ENCODE measurements at places on chromosomes 11 and 22. TPM values are rescaled to one million over a fixed set of nuclear protein-coding genes. Genes with fewer than 3 reads are reported as not detected.

Gene ANO1
- 7.3 TPM for total RNA-seq

Gene MIAT
- total RNA-seq: 1.0 TPM

Gene TMA7B
- total RNA-seq: not detected

- H3K27me3 ChIP-seq: no peaks in the 10 kb centered on the region
- peaks cover 36% of the 10 kb centered on the region for H3K4me1 ChIP-seq
- no peak for DNase-seq
- H3K36me3 ChIP-seq: no peaks in the 10 kb centered on the region
- H3K27ac ChIP-seq: no peak overlapping the region
- no peak overlapping the region for H3K4me3 ChIP-seq
These were observed 16.9 kb downstream of the UPB1 start for GRCh38 chr22:24512043-24512442.

GRCh38 chr22:26486394-26486793 lies 2.7 kb downstream of the SRRD start:
- no peaks in the 10 kb centered on the region for H3K27me3 ChIP-seq
- no peak for DNase-seq
- H3K36me3 ChIP-seq: peaks cover 14% of the 10 kb centered on the region
- H3K4me3 ChIP-seq: no peak overlapping the region

DNA sequence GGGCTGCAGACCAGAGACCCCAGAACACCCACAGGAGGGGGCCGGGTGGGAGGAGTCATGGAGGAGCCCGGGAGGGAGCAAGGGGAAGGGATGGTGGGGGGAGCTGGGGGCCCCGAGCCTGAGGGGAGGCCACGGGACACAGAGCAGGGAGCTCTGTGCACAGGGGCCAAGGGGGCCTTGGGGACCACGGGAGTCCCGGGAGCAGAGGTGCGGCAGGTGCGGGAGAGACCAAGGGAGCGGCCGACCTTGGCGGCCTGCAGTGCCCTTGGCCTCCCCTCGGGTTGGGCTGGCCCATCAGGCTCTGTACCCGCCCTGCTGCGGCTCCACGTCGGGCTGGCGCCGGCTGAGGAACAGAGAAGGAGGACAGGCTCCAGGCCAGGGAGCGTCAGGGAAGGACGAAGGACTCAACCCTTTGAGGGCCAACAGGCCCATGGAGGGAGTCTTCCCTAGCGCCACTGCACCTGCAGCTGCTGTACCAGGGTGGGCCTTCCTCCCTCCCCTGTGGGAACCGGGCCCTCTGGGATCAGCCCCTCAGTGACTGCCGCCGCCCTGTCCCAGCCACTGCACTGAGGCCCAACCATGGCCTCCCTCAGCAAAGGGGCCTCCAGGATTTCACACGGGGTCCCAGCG lies 17.8 kb upstream of the BRSK2 start:
- H3K4me3 ChIP-seq: no peak overlapping the region
- no peak overlapping the region for H3K27ac ChIP-seq
- H3K27me3 ChIP-seq: no peaks in the 10 kb centered on the region
- DNase-seq: no peak
- no peaks in the 10 kb centered on the region for H3K36me3 ChIP-seq
- no peaks in the 10 kb centered on the region for H3K4me1 ChIP-seq

- H3K27ac ChIP-seq: no peak overlapping the region
- no peak for DNase-seq
- H3K27me3 ChIP-seq: no peaks in the 10 kb centered on the region
- no peaks in the 10 kb centered on the region for H3K4me1 ChIP-seq
These were observed 488.3 kb downstream of the INSC start for GRCh38 chr11:15602785-15603567.

DNA sequence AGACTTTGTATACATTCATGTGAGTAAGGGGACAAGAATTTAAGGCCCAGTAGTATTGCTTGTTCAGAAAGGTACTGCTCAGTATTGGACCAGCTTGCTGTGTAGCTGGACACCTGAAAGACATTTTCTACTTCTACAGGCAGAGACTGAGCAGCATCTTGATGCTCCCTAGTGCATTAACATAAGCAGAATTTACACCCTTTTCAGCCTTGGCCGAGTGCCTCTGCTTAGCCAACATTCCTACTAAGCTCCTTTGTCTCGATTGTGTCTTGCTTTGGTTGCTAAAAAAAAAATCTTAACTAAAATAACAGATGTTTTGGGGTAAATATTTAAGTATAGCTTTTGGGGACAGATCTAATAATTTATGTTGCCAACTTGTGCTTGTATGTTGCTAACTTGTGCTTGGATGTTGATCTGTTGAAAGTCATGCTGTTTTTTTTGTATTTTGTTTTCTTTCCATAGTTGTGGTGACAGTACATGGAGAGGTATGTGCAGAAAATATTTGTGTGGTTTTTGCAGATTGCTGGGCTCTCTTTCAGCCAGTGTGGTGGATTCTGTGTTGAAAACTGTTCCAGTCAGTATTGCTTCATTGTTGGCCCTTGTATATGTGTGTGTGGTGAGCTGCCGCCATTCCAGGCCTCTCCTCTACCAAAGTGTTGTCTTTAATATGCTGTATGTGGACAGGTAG lies 3.7 kb downstream of the PTS start:
- H3K36me3 ChIP-seq: no peaks in the 10 kb centered on the region
- H3K4me3 ChIP-seq: no peak overlapping the region
- peaks cover 7% of the 10 kb centered on the region for H3K4me1 ChIP-seq
- H3K27ac ChIP-seq: no peak overlapping the region
- H3K27me3 ChIP-seq: no peaks in the 10 kb centered on the region
- DNase-seq: no peak

Measured in body of pancreas (tissue), 4 donors.